ENCODE measurements at places on chromosomes 5 and 9.
A peak's percentile ranks its signal among the peaks of the same experiment; 100 is the strongest.

DNA sequence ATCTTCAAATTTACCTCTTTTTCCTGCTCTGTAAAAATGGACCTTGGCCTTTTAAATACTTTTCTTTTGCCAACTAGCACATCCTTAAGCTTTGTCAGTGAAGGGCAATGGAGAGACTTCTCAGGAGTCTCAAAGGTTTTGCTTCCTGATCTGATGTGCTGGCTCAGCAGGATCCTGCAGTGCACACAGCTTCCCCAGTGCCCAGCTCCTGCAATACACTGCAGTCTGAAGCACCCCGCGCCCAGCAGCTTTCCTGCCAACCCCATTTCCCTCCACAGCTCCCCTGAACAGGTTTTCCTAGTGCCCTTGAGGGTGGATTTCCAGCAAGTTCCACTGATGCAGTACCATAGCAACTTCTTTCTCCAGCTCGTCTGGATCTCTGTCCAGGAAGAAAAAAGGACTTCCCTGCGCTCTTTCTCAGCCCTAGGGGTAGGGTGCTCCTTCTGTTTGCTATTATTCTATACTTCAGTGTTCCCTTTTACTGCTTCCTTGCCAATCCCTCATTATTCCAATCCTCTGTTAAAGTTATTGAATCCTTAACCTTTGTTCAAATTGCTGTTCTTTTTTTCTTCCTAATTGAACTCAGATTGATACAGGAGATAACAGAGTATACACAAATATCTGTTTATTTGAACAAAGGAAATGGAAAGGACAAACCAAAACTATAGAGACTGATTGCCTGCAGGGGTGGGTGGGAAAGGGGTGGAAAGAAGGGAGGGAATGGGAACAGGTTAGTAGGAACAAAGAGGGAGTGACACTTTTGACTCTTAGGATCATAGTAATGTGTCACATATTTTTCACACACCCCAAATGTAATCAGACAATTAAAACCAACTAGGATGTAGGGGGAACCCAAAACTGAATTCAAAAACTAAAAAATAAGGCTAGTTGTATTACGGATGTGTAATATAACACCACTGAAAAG lies 8.5 kb downstream of the SNAPC3 start:
- DNase-seq, result no peak

- DNase-seq, result peak; percentile 16
Measured at GRCh38 chr5:168747987-168748777, 169.0 kb upstream of the PANK3 start.

GRCh38 chr9:132207839-132208615 lies 46.2 kb downstream of the NTNG2 start:
- DNase-seq, result no peak

GRCh38 chr5:93601071-93601801 lies 18.2 kb downstream of the NR2F1 start:
- DNase-seq, result no peak

DNA sequence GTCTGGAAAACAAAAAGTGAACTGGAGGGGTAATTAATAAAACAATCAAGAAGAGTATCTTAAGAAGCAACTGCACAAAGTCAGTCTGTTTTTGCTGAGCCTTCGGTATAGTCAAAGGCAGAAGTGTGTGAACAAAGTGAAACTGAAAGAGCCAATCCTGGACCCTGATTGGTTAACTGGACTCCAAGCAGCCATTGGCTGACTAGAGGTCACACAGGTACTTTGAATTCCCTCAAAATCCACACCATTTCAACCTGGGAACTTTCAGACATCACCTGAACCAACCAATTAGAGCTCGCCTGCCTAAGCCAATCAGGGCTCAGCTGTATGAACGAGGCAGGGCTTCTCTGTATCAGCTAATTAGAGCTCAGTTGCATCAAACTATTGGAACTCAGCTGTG lies 286.7 kb downstream of the TLE4 start:
- peak; percentile 63 for DNase-seq

- DNase-seq, result no peak
Measured at GRCh38 chr5:174576042-174576441, 148.3 kb upstream of the MSX2 start.

DNA sequence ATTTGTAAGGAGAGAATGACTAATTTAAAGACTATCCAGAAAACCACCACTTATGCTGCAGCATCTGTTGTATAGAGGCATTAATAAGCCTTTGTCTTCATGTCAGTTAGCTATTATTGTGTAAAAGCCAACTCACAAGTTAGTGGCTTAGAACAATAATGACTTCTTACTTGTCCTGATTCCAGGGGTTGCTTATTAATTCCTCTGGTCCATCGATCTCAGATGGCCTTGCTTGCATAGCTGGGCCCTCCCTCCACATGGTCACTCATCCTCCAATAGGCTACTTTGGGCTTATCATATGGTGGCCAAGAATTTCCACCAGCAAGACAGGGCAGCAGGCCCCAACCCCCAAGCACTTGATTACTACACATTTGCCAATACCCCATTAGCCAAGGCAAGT lies 44.5 kb upstream of the STK32A start:
- no peak for DNase-seq

GRCh38 chr5:6570530-6570929 lies 62.3 kb downstream of the NSUN2 start:
- no peak for DNase-seq

DNA sequence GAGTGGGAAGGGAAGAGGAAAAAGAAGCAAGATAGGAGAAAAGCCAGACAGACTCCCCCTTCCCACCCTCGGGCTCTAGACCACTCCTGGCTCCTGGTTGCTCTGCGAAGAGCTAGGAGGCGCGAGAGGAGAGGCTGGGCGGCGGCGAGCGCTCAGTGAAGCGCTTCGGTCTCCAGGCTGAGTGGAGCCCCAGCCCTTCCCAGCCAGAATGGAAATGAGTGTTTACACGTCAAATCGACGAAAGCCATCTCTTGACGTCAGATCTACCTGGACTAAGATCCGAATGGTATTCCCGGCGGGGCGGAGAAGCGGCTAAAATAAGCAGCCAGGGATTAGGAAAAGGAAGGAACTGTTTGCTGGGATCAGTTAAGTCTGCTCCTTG lies at the start of gene PCSK1:
Gene PCSK1 (minus strand): TSS at position 183 of the 382 bp plus-strand sequence. CDS start 206 bp downstream, outside the sequence.
- no peak for DNase-seq

- no peak for DNase-seq
Measured at GRCh38 chr5:80739898-80740297, 85.1 kb upstream of the DHFR start.
